Naive thymus-derived CD8-positive, alpha-beta T cell (primary cell): ENCODE measurements at places on chromosomes 1 and 21.
A peak's percentile ranks its signal among the peaks of the same experiment; 100 is the strongest.

DNA sequence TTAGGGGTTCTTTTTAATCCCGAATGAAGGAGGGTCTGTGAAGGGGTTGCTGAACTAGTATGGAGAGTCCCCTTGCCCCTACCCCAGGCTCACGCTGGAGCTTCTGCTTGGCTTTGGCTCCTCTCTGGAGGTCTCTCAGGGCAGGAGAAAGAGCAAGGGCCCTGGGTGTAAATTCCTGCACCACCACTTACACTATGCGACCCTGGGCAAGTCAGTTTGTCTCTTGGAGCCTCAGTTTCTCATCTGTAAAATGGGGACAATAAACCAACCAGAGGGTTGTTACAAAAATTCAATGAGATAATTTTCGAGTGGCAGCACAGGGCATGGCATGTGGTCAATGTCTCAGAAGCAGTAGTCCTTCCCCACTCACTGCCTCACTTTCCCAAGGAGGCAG is 11.4 kb downstream of the FOXO6 start:
- no peak for DNase-seq
- H3K36me3 ChIP-seq = no peaks in the 10 kb centered on the region
- no peak overlapping the region for H3K4me3 ChIP-seq
- peaks cover 5% of the 10 kb centered on the region for H3K4me1 ChIP-seq
- no peak overlapping the region for H3K27ac ChIP-seq

DNA sequence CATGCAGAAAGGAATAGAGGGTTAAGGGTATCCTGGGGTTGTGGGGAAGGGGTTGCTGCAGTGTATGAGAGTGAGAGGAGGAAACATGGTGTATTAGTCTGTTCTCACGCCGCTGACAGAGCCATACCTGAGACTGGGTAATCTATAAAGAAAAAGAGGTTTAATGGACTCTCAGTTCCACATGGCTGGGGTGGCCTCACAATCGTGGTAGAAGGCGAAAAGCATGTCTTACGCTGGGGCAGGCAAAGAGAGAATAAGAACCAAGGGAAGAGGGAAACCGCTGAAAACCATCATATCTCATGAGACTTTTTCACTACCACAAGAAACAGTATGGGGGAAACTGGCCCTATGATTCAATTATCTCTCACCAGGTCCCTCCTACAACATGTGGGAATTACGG is 17.7 kb downstream of the OSBPL9 start:
- H3K27me3 ChIP-seq = no peaks in the 10 kb centered on the region
- H3K4me3 ChIP-seq = no peak overlapping the region
- H3K4me1 ChIP-seq = peaks cover 16% of the 10 kb centered on the region
- DNase-seq = no peak
- H3K36me3 ChIP-seq = no peaks in the 10 kb centered on the region

DNA sequence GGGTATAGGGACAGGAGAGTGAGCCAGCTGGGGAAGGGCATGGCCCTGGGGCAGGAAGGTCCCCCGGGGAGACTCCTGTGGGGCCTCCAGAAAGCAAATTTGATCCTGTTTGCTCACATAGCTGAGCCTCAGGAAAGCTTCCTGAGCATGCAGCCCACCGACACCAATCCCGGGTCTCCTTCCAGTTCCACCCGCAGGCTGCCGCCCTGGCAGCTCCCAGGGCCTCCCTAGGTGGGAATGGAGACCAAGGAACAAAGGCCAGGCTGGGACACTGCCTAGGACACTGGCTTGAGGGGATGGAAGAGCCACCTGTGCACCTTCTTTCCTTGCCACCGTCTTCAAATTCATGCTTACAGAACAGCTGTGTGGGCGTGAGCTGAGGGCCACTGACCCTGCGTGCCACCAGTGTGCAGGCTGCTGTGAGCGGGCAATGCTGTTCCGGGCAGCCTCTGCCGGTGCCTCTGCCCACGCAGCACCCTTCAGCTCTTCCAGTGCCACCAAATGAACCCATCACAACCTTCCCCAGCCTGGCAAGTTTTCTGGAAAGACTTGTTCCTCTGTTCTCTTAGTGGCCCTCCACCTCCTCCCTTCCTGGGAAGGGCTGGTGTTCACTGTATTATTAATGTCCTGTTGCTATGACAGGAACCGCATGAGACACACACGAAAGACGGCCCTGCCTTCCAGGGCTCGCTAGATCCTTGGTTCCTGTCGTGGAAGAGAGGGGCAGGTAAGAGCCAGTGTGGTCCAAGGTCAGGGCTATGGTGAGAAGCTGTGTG is 53.6 kb downstream of the ACBD3 start:
- peak overlapping the region; percentile 37 for H3K27ac ChIP-seq
- H3K27me3 ChIP-seq = peaks cover 3% of the 10 kb centered on the region
- no peaks in the 10 kb centered on the region for H3K36me3 ChIP-seq
- DNase-seq = no peak
- no peak overlapping the region for H3K4me3 ChIP-seq
- peaks cover 5% of the 10 kb centered on the region for H3K4me1 ChIP-seq

DNA sequence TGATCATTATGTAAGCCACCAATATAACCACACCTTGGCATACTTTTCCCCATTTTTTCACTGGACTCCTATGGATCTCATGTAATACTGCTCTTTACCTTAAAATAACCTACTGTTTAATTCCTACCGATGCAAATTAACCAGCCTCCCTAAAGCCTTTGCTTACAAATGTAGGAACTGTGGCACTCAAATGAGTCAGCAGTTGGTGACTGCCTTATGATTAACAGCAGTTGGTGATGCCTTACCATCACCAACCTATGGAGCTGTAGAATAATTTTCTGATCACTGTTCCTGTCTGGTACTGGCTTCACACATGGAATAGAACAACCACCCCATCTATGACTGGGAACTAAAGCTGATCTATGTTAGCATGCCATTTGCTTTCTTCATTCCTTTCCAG is 7.8 kb upstream of the NUDT17 start:
- no peaks in the 10 kb centered on the region for H3K27me3 ChIP-seq
- H3K36me3 ChIP-seq = peaks cover 88% of the 10 kb centered on the region
- no peak overlapping the region for H3K4me3 ChIP-seq
- DNase-seq = no peak

DNA sequence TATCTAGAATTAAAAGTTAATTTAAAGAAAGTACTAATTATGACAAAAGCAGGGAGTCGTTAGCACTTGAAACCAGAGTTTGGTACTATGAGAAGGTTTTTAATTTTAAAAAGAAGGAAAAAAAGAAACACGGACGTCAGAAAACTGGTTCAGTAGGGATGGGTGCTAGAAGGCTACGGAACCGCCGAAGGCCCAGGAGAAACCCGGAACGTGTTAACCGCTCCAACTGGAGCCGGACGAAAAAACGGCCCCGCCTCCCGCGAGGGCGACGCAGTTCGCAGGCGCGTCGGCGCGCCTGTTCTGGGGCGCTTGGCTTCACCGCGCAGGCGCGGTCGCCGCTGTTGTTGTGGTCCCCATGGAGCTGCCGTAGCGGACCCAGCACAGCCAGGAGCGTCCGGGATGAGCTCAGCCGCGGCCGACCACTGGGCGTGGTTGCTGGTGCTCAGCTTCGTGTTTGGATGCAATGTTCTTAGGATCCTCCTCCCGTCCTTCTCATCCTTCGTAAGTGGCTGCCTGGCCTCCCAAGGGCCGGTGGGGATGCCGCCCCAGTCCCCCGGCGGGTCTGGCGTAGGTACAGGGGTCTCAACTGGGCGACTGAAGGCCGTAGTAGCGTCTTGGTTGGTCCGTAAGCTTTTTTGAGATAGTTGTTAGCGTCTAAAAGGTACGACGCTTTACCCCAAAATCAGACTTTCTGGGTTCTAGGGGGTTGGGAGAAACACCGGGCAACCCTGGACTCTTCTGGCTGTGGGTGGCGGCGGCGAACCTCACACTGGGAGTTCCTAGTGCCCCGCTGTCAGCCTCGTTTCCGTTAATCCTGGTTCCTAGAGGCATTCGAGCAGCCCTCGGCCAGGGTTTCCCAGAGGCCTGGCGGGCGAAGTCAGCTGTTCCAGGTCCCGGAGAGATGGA is 31.4 kb upstream of the HMGN1 start:
- H3K27ac ChIP-seq = peak overlapping the region; percentile 90
- DNase-seq = peak; percentile 82
- H3K36me3 ChIP-seq = no peaks in the 10 kb centered on the region
- peaks cover 26% of the 10 kb centered on the region for H3K4me1 ChIP-seq

DNA sequence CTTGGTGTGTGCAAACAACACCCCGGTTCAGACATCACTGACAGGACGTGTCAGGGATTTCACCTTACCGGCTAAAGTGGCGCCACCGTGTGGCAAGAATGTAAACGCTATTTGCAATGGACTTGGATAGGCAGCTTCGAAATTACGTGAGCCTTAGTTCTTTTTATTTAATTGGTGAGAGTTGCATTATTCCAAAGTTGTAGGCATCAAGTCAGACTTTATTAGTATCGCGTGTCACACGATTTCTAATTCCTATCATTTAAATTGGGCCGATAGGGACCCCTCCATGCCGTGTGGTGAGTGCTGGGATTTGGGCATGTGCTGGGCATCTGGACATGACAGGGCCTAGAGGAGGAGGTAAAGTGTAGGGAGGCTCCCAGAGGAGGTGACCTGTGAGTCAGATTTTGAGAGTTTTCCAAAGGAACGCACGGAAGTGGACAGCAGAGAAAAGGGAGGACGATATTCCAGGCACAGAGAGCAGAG is 14.5 kb upstream of the CPT2 start:
- no peak overlapping the region for H3K4me3 ChIP-seq
- H3K27ac ChIP-seq = no peak overlapping the region
- H3K36me3 ChIP-seq = no peaks in the 10 kb centered on the region

DNA sequence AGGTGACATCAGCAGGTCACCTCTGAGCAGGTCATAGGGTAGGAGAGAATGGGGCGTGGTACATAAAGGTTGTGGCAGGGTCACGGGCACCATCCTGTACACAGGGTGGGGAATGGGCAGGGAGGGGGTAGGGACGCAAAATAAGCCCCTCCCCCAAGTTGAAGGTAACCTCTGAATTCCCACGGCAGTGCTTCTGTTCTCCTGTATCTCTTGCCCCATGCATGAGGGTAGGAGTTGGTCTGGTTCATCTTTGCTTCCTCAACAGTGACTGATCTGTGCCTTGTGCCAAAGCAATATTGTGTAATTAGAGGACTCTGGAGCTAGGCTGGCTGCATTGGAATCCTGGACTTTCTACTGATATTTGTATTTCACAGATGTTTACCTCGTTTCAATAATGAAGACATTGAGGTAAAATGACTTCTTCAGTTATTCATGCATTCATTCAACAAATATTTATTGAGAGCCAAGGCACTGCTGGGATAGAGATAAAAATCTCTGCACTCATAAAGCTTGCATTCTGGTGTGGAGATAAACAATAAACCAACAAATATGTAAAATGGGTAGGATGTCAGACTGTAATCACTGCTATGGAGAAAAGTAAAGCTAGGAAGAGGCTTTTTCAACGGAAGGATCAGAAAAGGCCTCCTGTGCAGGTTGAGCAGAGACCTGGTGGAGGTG is 18.4 kb upstream of the GFI1 start:
- no peaks in the 10 kb centered on the region for H3K36me3 ChIP-seq
- no peaks in the 10 kb centered on the region for H3K27me3 ChIP-seq
- peaks cover 7% of the 10 kb centered on the region for H3K4me1 ChIP-seq
- no peak overlapping the region for H3K27ac ChIP-seq
- DNase-seq = no peak

- no peaks in the 10 kb centered on the region for H3K27me3 ChIP-seq
- H3K27ac ChIP-seq = no peak overlapping the region
- H3K36me3 ChIP-seq = no peaks in the 10 kb centered on the region
- peaks cover 9% of the 10 kb centered on the region for H3K4me1 ChIP-seq
- no peak overlapping the region for H3K4me3 ChIP-seq
Observed at GRCh38 chr1:43986712-43987111, 4.7 kb upstream of the CCDC24 start.

GRCh38 chr1:85576642-85577418 is 3.7 kb upstream of the CCN1 start:
- H3K36me3 ChIP-seq = no peaks in the 10 kb centered on the region
- H3K27ac ChIP-seq = no peak overlapping the region

GRCh38 chr1:56726706-56727105 is 81.6 kb downstream of the PRKAA2 start:
- no peak overlapping the region for H3K4me3 ChIP-seq
- no peaks in the 10 kb centered on the region for H3K4me1 ChIP-seq
- H3K36me3 ChIP-seq = no peaks in the 10 kb centered on the region
- H3K27ac ChIP-seq = no peak overlapping the region
- no peak for DNase-seq
- H3K27me3 ChIP-seq = peaks cover 23% of the 10 kb centered on the region
